ENCODE measurements at places on chromosomes 7 and 10.

- no peak for DNase-seq
Observed at GRCh38 chr10:77305650-77306632, 331.7 kb downstream of the KCNMA1 start.

DNA sequence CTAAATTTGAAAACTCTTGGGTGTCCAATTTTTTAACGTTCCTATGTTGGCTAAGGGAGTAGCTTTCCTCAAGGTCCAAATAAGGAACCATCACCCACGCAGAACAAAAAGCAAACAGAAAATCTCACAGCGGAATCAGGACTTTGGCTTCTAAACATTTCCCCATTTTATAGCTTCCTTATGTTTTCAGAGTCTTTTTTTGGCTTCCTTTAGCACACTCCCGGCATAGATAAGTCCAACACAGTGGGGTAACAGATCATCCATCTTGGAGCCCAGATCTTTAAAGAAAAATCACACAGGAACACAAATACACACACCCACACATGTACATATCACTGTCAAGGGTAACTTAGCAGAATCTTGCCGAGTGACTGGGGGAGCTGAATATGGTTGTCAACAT, 4.2 kb upstream of the TCF7L2 start:
- DNase-seq = no peak

DNA sequence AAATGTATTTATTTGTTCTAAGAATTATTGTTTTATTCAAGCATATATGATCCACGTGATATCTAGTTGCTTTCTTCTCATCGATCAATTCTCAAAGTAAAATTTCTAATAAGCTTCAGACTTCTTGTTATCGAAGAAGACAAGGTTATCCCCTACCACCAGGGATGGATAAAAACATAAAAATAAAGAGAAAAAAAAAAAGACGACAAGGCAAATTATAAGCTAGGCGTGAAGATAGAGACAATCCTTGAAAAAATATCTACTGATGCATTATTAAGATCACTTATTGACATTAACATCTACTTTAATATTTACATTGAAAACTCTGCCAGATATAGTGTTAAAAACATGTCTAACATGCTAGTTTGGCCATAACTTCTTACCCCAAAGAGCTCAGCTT, 19.4 kb downstream of the PEX1 start:
- no peak for DNase-seq

DNA sequence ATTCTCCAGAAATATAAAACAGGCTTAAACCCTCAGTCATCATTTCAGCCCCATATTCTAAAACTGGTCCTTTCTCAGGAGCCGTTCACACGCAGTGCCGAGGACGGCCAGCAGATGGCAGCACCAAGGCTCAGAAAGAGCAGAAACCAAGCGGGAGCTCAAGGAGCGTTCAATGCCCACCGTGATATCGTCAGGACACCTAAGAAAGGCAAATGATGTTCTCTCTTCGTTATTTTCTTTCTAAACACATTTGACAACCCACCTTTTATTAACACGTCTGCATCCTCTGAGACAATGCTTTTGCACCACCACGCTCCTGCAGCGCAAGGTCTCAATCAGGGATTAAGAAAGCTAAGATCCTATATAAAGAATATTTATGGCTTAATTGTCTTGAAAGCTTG, 45.7 kb upstream of the RBM33 start:
- peak; percentile 87 for DNase-seq

GRCh38 chr7:101507791-101508252, 121.3 kb downstream of the MYL10 start:
- peak; percentile 81 for DNase-seq

GRCh38 chr10:9331583-9332008, 1277.1 kb downstream of the GATA3 start:
- peak; percentile 39 for DNase-seq

- DNase-seq = no peak
Observed at GRCh38 chr10:119252470-119253151, 45.2 kb downstream of the GRK5 start.
